ENCODE measurements at places on chromosomes 6 and 20.

- DNase-seq: no peak
Observed at GRCh38 chr6:25384234-25384633, 105.1 kb downstream of the CARMIL1 start.

DNA sequence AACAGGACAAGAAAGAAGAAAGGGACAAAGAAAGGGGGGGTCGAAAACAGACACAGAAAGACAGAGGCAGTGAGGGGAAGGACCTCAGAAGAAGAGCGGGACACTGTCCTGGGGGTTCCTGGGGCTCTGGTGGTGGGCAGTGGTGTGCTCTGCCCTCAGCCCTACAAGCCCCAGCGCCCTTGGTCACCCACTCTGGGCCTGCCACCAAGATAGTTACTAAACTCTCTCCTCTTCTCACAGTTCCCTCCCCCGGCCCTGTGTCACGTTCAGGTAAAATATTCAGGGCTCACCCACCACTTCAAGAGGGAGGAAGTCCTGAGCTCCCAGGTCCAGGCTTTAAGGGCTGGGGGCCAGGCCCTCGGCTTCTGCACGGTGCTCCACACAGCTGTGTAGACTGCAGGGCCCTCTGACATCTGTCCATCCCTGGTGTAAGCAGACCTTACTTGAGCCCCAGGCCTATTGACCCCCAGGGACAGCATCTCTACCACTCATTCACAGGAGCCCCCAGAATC is 87.4 kb downstream of the MRPL14 start:
- DNase-seq: no peak

GRCh38 chr20:3420211-3420707 is 12.8 kb upstream of the DNAAF9 start:
- DNase-seq: no peak

DNA sequence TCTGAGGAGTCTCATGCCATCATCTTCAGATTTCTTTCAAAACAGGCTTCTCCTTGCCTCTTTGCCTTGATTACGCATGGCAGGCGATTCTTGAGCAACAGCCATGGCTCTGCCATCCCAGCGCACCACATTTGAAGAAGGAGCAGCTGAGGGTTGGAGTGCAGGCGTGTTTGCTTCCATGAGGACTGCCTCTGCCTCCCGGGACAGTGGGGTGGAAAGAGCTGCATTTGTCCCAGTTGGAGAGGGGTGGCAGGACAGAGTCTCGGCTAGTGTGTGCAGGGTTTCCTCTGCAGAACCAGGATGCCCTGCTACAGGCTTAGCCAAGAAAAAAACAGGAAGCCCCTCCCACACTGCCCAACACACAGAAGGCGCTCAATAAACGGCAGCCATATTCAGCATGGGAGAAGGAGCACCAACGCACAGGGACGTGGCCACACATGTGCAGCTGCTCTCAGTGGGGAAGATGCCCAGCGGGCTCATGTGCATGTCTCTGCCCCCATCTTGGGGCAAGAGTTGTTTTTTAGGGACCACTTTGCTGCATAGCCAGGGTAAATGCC is 36.6 kb downstream of the IRF4 start:
- DNase-seq: no peak

DNA sequence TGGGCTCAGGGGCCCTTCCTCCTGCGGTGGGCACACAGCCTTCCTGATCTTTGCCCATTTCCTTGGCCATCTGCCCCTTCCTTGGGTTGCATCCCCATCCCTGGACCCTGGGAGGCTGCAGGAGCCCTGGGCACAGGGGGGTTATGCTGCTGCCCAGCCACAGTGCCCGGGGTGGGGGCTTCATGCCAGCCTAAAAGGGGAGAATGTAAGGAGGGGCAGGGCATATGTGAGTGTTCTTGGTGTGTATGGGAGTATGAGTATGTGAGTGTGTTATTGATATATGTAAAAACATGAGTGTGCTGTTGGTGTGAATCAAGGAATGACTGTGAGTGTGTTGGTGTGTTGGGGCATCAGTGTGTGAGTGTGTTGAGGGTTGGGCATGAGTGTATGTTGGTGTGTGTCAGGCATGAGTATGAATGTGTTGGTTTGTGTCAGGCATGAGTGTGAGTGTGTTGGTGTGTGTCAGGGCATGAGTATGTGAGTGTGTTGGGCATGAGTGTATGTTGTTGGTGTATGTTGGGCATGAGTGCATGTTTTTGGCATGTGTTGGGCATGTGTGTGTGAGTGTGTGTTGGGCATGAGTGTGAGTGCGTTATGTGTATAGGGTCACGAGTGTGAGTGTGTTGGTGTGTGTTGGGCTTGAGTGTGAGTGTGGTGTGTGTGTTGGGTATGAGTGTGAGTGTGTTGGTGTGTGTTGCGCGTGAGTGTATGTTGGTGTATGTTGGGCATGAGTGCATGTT is 14.7 kb upstream of the CST8 start:
- DNase-seq: no peak

DNA sequence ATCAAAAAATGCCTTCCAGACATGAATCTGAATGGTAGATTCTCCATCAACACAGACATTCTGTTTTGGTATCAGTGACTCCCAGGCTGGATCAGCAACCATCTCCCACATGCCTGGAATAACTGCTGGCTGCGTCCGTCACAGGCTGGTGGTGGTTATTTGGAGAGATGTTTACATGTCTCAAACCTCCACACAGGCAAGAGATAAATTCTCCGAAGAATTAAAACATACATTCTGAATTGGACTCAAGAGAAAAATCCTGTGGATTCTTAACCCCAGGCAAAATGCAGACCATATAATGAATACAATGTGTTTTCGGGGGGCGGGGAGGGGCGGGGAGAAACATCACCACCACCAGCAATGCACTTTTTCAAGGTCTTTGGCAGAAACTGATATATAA is 108.2 kb downstream of the THBS2 start:
- DNase-seq: no peak
